ENCODE measurements at places on chromosomes 16 and 17.
A peak's percentile ranks its signal among the peaks of the same experiment; 100 is the strongest.

DNA sequence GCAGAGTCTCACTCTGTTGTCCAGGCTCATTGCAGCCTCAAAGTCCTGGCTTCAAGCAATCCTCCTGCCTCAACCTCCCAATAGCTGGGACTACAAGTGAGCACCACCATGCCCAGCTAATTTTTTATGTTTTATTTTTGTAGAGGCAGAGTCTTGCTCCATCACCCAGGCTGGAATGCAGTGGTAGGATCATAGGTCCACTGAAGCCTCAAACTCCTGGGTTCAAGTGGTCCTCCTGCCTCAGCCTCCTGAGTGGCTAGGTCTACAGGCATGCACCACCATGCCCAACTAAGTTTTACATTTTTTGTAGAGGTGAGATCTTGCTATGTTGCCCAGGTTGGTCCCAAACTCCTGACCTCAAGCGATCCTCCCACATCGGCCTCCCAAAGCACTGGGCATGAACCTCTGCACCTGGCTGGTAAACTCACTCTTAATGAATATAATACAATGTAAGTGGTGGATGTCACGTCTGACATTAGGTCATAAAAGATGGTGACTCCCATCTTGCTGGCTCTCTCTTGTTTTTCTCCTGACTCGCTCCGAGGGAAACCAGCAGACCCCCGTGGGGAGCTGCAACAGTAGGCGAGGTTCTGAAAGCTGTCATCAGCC lies 126.2 kb downstream of the IRX3 start:
- no peak for DNase-seq

DNA sequence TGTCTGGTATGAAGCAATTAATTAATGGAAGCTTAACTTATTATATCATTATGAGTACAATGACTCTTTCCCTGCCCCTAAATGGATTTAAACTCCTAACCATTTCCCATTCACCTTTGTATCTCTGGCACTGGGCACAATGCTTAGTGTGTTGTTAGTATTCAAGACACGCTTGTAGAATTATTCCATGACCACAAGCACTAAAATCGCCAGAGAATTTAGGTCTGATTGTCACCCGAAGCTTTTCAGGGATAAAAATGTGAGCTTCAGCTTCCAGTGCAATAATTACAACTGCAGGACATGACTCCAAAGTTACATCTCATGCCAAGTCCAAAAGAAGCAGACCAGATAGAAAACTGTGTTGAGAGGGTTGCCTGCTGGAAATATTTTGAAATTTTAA lies 101.6 kb downstream of the CDH8 start:
- DNase-seq = no peak

GRCh38 chr17:15181333-15181732 lies 83.8 kb downstream of the PMP22 start:
- no peak for DNase-seq

DNA sequence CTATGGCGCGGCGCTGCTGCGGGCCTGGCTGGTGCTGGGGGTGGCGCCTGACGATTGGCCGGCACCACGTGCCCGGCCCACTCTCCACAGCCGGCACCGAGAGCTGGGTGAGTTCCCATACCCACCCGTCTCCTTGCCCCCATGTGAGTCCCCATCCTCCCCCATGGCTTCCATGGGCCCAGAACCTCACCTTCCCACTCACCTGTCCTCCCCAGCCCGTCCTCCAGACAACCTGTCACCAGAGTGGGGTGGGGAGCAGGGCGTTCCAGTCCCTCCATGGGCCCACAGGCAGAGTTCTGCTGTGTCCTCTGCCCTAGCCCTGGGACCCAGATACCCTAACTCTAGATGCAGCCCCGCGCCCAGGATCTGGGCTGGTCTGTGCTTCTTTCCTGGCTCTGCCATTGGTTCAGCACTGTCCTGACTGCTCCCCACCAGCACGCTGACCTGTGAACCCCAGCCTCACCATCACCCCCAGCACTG lies 5.5 kb downstream of the ARMC5 start:
- peak; percentile 15 for DNase-seq

GRCh38 chr17:75266316-75267152 lies 4.5 kb downstream of the MIF4GD start:
- DNase-seq = peak; percentile 53

GRCh38 chr16:31083556-31083955 lies 5.2 kb downstream of the PRSS53 start:
- DNase-seq = no peak

GRCh38 chr17:34116306-34116705 lies 138.8 kb upstream of the CCL2 start:
- no peak for DNase-seq

DNA sequence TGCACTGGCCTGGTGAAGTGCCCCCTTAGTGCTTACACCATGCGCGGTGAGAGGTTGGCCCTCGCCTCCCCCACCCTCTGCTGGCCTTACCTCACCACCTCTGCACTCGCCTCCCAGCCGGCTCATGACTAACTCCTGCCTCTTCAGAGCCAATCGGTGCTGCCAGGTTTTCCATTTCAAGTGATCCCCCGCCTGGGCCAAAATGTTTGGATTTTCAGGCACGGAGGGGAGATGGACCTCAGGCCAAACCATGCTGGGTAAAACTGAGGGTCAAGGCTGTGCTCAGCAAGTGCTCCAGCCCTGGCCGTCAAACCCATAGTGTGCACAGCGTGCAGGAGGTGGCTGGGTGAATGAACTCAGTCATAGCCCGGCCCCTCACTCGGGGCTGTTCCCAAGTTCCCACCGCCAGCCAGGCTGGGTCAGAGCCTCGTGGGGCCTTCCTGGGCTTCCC lies 175.4 kb downstream of the SEC14L1 start:
- peak; percentile 75 for DNase-seq

DNA sequence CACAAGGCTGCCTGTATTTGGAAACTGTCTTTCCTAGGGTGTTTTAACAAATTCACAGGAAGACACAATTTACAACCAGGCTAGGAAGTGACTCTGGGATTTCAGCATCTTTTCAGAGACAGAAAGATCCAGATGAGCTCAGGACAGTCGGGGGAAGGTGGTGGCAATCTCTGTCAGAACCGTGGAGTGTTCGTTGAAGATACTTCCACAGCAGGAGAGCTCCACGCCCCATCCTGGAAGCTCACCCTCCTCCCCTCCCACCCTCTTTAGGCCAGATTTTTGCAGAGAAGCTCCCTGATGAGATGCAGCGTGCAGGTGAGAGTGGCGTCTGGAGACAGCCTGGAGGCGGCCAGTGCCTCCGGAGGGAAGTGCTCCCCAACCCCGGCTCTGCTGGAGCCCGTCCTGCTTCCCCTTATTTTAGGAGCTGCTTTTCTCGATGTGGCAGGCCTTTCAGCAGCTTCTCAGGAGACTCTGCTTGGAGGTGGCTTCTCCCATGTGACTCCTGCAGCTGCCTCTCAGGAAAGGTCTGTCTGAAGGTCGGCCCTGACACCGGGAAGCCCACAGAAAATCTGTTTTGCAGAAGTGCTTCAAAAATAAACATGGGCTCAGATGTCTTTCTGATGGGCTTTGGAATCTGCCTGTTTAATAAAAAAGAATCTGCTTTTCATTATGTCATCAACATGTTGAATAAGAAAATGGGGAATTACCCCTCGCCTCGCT lies 186.4 kb upstream of the CHMP6 start:
- DNase-seq = peak; percentile 11

DNA sequence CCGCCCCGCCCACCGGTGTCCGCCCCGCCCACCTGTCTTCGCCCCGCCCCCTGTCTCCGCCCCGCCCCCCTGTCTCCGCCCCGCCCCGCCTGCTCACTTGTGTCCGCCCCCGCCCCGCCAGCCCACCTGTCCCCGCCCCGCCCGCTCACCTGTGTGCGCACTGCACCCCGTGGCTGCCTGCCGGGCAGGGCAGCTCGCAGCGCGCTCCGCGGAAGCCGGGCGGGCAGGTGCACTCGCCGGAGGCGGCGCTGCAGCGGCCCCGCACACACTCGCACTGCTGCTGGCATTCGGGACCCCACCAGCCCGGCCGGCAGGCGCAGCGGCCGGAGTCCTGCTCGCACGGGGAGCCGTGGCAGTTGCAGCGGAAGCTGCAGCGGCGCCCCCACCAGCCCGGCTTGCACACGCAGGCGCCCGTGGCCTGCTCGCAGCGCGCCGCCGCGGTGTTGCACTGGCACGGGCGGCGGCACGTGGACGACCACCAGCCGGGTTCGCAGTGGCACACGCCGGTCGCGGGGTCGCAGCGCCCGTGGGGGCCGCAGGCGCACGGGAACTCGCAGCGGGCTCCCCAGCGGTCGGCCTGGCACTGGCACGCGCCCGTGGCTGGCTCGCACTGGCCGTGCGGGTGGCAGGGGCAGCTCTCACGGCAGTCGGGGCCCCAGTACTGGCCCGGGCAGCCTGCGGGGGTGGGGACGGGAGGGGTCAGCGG lies 2.1 kb downstream of the SCARF1 start:
- DNase-seq = peak; percentile 43

- DNase-seq = no peak
Measured at GRCh38 chr16:1708083-1708767, 2.2 kb downstream of the MAPK8IP3 start.

DNA sequence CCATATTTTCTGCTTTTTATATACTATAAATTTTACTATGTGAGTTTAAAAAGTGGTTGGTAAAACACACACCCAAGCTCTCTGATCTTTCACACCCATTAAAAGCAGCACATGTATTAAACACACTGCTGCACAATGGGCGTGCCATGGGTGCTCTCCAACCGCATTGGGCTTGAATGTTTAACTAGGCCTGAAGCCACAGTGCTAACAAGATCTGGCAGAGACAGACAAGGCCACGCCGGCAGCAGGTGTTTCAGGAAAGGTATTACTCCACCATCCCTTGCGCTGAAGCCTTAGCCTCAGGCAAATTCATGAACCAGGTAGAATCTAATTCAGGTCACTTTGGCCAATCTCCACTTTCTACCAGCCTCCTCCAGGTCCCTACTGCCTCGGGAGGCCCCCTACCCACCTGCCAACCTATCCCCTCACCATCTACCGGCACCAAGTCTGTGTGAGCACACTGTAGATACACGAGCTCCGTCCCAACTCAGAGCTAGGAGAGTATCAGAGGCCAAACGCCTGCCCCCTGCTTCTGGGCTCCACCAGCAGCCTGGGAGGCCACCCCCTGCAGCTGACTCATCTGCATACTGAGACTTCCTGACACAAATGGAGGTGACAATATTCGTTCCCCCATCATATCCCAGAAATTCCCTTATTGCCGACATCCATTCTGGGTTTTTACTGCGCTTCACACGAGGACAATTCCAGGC lies 95.0 kb downstream of the ADCY9 start:
- DNase-seq = no peak

DNA sequence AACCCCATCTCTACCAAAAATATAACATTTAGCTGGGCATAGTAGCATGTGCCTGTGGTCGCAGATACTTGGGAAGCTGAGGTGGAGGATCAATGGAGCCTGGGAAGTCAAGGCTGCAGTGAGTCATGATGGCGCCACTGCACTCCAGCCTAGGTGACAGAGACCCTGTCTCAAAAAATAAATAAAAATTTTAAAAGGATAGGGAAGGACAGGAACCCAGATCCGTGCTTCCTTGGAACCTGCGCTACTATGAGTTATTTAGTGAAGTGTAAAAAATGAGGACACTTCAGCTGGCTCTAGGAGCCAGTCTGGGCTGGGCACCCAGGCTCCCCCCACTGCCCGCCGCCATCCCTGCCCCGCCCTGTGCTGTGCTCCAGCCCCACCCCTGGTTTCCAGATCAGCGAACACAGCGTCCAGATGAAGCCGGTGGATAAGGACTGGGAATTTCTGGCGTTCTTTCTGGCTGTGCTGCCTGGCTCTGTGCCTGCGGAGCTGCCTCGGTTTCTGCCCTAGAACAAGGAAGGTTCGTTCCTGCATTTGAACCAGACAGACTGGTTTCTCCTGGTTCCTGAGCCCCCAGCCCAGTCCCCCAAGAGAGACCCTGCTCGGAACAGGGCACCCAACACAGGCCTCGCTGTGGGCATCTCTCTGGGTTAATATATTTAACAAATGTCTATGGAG lies 18.5 kb downstream of the PLLP start:
- no peak for DNase-seq

- DNase-seq = no peak
Measured at GRCh38 chr16:12319428-12320035, 343.0 kb downstream of the SNX29 start.

- no peak for DNase-seq
Measured at GRCh38 chr17:18005496-18005895, 32.8 kb downstream of the DRC3 start.

GRCh38 chr17:15663176-15663575 lies 20.9 kb downstream of the TRIM16 start:
- DNase-seq = no peak

GRCh38 chr16:72554935-72555334 lies 383.0 kb upstream of the PMFBP1 start:
- no peak for DNase-seq

GRCh38 chr16:7303052-7303610 lies 29.5 kb upstream of the RBFOX1 start:
- peak; percentile 33 for DNase-seq

GRCh38 chr17:57440522-57441269 lies 184.4 kb downstream of the MSI2 start:
- peak; percentile 70 for DNase-seq

GRCh38 chr16:12421688-12422087 lies 382.0 kb downstream of the CPPED1 start:
- no peak for DNase-seq

DNA sequence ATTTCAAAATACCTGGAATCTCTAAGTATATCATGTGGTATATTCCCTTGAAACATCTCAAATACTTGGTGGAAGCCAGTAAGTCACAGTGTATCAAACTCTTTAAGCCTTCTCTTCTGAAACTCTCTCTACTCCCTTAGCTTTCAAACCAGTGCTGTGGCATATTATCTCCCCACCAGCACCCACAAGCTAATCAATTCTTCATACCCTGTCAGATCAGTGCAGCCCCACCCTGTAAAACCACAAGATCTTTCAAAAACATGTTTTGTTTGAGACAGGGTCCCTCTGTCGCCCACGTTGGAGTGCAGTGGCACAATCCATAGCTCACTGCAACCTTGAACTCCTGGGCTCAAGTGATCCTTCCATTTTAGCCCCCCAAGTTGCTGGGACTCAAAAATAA lies 91.6 kb upstream of the C17orf78 start:
- no peak for DNase-seq

GRCh38 chr16:69741951-69742904 lies 12.5 kb downstream of the NOB1 start:
- peak; percentile 43 for DNase-seq

DNA sequence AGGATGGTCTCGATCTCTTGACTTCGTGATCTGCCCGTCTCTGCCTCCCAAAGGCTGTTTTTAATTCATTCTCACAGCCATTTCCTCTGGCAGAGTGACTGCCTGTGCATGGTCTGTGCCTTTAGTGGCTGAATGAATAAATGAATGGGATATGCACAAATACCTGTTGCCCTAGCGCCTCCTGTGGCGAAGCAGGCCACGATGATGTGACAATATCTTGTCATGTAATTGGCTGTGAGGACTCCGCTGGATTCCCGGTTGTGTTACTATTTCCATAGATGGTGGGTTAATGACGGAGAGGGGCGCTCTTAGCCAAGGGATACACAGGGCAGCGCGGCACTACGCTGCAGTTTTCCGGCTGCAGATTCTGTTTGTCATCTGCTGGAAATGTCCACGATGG lies 26.8 kb upstream of the ENDOV start:
- no peak for DNase-seq

Data from right hindlimb (tissue), 1 donor.